Stimulated activated CD8-positive, alpha-beta memory T cell treated with anti-CD3 and anti-CD28 coated beads, Interleukin-7, amount 100 ng/mL, for 1 hour (primary cell): ENCODE measurements at places on chromosomes 12 and 14.
A peak's percentile ranks its signal among the peaks of the same experiment; 100 is the strongest.

DNA sequence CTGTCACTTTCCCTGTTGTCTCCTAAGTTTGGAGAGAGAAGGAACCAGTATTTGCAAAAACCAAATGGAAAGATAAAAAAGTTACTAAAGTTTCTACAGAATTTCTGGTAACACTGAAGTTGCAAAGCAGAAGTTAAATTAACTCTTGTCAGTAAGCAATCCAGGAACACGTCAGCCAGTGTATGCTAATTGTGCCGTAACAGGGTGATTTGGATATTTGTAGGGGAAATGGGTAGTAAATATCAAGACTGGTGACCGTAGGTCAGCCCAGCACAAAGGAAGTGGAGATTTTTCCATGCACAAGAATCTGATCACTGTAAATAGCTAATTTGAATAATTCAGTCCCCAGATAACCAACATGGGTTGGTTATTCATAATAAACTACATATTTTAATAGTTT lies 2.3 kb downstream of the CDKN1B start:
- no peak for DNase-seq

GRCh38 chr12:67826148-67826547 lies 163.1 kb upstream of the IFNG-AS1 start:
- DNase-seq: no peak

GRCh38 chr12:115815924-115816323 lies 461.6 kb downstream of the MED13L start:
- no peak for DNase-seq

GRCh38 chr14:33039311-33039710 lies 100.6 kb downstream of the NPAS3 start:
- no peak for DNase-seq

GRCh38 chr12:1443421-1444141 lies 150.8 kb downstream of the FBXL14 start:
- no peak for DNase-seq

DNA sequence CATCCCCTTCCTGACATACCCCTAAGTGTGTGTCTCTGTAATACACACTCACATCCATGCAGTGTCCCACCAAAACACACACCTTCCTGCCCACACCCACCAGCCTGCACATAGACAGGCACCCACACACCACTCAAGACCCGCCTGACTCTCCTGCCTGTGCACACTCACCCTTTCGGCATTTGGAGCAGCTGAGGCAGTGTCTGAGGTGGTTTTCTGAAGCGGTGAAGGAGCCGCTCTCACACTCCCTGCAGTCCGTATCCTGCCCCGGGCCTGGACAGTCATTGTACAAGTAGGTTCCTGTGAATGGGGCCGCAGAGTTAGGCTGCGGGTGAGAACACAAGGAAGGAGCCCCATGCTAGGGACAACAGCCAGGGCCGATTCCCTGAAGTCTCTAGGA lies 8.3 kb downstream of the TNFRSF1A start:
- DNase-seq: no peak

GRCh38 chr12:115943630-115944391 lies 333.7 kb downstream of the MED13L start:
- no peak for DNase-seq

DNA sequence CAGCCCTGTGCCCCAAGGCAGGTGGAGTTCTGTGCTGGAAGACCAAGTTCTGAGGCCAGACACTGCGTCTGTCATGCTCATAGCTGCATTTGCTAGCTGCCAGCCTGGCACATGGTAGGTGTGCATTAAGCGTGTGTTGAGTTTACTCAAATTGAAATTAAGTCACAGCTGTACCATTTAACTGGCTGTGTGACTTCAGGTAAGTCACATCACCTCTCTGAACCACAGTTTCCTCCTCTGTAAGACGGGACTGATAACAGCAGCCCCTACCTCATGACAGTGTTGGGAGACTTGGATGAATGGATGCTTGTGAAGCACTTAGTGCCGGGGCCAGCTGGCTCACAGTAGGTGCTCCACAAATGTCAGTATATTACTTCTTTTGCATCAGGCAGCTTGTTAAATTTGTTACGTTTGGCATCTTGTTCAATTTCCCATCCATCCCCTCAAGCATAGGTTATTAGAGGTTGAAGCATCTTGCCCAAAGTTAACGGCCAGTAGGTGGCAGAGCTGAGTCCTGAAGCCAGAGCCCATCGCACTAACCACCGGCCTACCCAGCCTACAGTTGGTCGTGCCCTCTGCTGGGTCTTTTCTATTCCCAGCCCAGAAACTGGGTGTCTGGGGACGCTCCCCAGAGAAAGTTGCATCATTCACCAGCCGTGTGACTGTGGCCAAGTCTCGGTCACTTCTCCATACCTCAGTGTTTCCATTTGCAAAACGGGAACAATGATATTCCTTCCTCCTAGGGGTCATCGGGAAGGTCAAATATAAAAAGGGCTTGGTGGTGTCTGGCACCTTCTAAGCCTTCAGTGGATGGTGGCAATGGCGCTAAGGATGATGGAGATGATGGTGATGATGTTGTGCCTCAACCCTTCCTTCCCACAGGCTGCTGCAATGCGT lies 4.5 kb downstream of the DAO start:
- DNase-seq: peak; percentile 17

GRCh38 chr12:225012-225411 lies 11.1 kb upstream of the SLC6A12 start:
- no peak for DNase-seq

GRCh38 chr14:92686411-92686899 lies 62.0 kb downstream of the LGMN start:
- no peak for DNase-seq

DNA sequence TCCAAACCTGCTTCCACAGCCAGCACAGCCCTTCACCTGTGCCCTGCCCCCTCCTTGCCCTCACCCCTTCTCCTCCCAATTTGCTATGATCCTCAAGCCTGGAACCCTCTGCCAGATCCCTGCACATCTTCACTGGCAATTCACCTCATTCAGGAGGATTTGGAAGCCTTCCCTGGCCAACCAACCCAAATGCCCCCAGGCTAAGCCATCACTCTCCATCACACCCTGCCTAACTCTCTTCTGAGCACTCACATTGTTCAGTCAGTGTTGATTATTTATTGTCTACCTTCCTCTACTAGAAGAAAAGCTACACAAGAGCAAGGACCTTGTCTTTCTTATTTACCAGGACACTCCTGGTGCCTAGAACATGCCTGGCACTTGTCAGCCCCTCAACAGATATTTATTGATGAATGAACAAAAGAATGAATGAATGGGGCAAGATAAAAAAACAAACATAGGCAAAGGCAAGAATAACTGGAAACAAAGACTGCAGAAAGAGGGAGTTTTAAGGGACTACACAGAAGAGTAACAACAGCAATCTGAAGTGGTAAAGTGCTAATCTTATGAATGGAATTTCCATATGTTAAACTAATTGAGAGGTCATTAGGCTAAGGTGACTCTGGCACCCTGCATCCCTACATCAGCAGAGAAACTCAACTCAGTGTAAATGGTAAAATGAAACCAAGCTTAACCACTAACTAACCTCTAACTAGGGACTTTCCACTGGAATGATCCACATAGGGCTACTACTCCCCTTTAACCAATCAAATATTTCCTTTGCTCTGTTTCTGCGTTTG lies 33.4 kb downstream of the TMTC1 start:
- DNase-seq: no peak

GRCh38 chr14:44863271-44863670 lies 98.5 kb downstream of the KLHL28 start:
- no peak for DNase-seq

DNA sequence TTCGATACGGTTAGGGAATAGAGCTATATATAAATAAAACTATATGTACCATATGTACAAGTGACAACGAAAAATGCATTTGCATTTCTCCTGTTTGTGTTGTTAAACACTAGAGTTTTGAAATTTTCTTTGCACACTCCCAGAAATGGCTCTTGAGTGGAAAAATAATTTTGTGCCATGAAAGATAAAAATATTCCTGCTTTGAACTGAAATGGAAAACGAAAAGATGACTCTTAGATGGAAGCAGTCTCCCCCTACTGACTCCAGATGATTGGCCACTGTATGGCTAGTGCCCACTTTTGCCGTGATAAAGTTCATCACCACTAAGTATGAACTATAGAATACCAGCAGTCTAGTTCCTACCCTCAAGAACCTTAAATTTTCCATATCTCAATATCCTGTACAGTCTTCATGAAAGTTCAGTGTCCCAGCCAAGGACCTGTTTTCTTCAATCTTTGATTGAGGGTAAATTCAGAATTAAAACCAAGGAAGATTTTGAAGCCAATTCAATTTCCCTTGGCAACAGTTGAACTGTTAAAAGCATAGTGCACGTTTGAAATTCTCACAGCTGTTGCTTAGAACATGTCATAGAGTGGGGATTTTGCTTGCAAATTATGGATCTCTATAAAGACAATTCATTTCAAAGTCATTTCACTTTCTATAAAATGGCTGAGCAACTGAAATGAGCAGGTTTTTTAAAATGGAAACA lies 1.6 kb upstream of the PPP2R5E start:
- no peak for DNase-seq

GRCh38 chr14:39621223-39621622 lies 189.0 kb upstream of the FBXO33 start:
- no peak for DNase-seq

GRCh38 chr14:32657081-32657480 lies 281.6 kb upstream of the NPAS3 start:
- DNase-seq: no peak
